ENCODE measurements at places on chromosomes 1 and 21. TPM values are rescaled to one million over a fixed set of nuclear protein-coding genes. Genes with fewer than 3 reads are reported as not detected.

The AGT gene
- 1.5 TPM for total RNA-seq

The RAB25 gene
- total RNA-seq = not detected

DNA sequence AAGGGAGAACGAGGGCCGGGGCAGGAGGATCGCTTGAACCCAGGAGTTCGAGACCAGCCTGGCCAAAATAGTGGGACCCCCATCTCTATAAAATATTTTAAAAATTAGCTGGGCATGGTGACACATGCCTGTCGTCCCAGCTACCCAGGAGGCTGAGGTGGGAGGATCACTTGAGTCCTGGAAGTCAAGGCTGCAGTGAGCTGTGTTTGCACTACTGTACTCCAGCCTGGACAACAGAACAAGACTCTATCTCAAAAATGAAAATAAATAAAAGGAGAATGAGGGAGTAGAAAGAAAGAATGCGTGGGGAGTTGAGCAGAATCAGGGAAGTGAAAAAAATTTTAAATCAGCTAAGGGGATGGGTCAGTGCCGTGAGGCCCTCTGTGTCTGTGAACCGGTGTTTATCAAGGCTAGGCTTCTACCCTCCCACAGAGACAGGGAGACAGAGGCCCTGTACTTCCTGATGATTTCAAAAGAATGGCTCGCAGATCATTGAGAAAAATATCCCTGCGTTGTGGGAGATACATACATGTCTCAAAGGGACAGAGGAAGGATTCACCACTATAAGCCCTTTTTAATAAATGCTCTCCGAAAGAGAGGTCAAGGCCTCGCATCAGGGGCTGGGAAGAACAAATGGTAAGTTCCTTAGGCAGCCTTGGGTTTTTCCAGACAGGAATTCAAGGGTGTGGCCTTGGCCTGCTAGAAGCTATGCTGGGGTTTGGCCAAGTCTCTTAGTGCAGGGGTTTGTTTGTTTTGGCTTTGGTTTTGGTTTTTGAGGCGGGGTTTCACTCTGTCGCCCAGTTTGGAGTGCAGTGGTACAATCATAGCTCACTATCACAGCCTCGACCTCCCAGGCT, 20.7 kb downstream of the IL10RB start:
- peaks cover 21% of the 10 kb centered on the region for H3K4me1 ChIP-seq
- H3K27ac ChIP-seq = peak overlapping the region; percentile 12
- peaks cover 30% of the 10 kb centered on the region for H3K36me3 ChIP-seq
- no peak overlapping the region for H3K4me3 ChIP-seq

GRCh38 chr1:193070942-193071341, 11.5 kb downstream of the RO60 start:
- H3K4me1 ChIP-seq = no peaks in the 10 kb centered on the region

DNA sequence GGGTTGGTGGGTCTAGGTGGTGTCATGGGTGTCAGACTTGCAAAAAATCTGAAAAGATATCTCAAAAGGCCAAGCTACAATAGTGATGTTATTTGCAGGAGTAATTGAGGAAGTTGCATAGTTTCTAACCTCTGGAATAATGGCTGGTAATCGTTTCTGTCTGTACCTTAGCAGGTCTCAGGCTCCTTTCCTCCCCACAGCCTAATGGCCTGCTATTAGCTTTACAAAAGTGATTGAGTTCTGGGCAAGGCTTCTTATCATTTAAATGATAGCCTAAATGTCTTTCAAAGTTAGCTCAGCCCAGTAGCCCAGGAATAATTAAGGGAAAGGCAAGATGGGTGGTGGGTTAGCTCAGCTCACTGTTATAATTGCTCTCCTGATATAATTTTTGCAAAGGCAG, 37.7 kb upstream of the IGSF5 start:
- peaks cover 3% of the 10 kb centered on the region for H3K27me3 ChIP-seq
- H3K4me1 ChIP-seq = no peaks in the 10 kb centered on the region
- H3K36me3 ChIP-seq = no peaks in the 10 kb centered on the region
- no peak overlapping the region for H3K27ac ChIP-seq
- DNase-seq = no peak

- no peaks in the 10 kb centered on the region for H3K4me1 ChIP-seq
- H3K27ac ChIP-seq = no peak overlapping the region
- DNase-seq = no peak
- no peak overlapping the region for H3K4me3 ChIP-seq
These were observed 149.2 kb upstream of the FOXD3 start for GRCh38 chr1:63173161-63173560.

DNA sequence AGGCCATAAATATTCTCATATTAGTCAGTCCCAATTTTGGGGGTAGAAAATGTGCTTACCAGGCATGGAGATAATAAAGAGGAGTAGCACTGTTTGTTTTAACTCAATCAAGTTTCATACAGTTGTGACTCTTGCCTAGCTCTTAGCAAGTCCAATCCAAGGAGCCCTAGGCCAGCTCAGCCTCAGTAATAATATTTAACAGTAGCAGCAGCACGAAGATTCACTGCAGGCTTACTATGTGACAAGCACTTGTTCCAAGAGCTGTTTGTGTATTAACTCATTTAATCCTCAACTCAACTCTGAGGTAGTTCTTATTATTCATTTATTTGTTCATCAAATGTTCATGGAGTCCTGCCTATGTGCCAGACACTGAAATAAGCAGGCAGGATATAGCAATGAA, 12.3 kb downstream of the CD58 start:
- H3K4me3 ChIP-seq = no peak overlapping the region
- no peak for DNase-seq
- H3K27me3 ChIP-seq = no peaks in the 10 kb centered on the region
- H3K27ac ChIP-seq = no peak overlapping the region
- H3K4me1 ChIP-seq = peaks cover 11% of the 10 kb centered on the region

GRCh38 chr1:30324251-30325084, 398.9 kb downstream of the MATN1 start:
- peak; percentile 72 for DNase-seq
- H3K27me3 ChIP-seq = no peaks in the 10 kb centered on the region
- no peak overlapping the region for H3K4me3 ChIP-seq
- H3K36me3 ChIP-seq = no peaks in the 10 kb centered on the region

DNA sequence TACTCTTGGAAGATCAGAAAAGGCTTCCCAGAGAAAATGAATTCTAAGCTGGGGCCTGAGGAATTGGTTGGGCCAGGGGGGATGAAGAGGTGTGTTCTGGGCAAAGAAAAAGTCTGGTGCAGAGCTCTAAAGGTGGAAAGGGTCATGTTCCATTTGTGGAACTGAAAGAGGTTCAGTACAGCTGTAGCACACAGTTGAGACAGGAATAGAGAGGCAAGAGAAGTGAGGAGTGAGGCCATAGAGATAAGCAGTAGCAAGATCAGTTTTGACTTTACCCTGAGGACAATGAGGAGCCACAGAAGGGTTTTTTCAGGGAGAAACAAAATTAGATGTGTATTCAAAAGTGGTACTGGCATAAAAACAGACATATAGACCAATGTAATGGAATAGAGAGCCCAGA, 30.3 kb upstream of the MUTYH start:
- no peaks in the 10 kb centered on the region for H3K4me1 ChIP-seq
- H3K4me3 ChIP-seq = no peak overlapping the region
- DNase-seq = no peak
- H3K36me3 ChIP-seq = no peaks in the 10 kb centered on the region

- H3K27me3 ChIP-seq = no peaks in the 10 kb centered on the region
- no peak overlapping the region for H3K4me3 ChIP-seq
- no peaks in the 10 kb centered on the region for H3K4me1 ChIP-seq
- H3K27ac ChIP-seq = no peak overlapping the region
- H3K36me3 ChIP-seq = no peaks in the 10 kb centered on the region
These were observed 27.7 kb upstream of the C1orf159 start for GRCh38 chr1:1143636-1144035.

- no peaks in the 10 kb centered on the region for H3K27me3 ChIP-seq
- H3K4me3 ChIP-seq = no peak overlapping the region
- H3K4me1 ChIP-seq = peaks cover 12% of the 10 kb centered on the region
- peaks cover 3% of the 10 kb centered on the region for H3K36me3 ChIP-seq
These were observed 10.4 kb downstream of the SH3BGRL3 start for GRCh38 chr1:26290122-26290881.

GRCh38 chr1:45769261-45769932, 18.9 kb upstream of the IPP start:
- H3K4me1 ChIP-seq = peaks cover 12% of the 10 kb centered on the region
- peak; percentile 89 for DNase-seq
- H3K27me3 ChIP-seq = no peaks in the 10 kb centered on the region
- H3K4me3 ChIP-seq = no peak overlapping the region
- H3K36me3 ChIP-seq = no peaks in the 10 kb centered on the region

DNA sequence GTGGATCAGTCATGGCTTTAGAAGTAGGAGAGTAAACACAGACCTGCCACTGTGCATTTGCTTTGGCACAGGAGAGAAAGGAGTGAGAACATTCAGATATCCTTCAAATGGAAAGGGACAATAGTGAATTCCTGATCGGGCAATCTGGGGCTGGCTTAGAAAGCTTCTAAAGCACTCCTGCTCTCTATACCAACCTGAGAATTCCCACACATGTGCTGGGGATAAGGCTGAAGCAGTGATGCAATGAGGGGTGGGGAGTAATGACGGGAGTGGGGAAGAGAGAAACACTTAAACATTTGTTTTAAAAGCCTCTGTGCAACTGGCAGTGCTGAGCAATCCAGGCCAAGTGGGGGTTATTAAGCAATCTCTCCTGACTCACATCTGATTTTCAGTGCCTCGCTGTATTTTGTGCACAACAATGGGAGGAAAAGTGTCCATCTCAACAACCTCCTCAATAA, 108.8 kb downstream of the KIAA0319L start:
- H3K4me3 ChIP-seq = no peak overlapping the region
- H3K4me1 ChIP-seq = peaks cover 33% of the 10 kb centered on the region
- peaks cover 37% of the 10 kb centered on the region for H3K36me3 ChIP-seq
- H3K27me3 ChIP-seq = no peaks in the 10 kb centered on the region
- peak overlapping the region; percentile 93 for H3K27ac ChIP-seq

- peak overlapping the region; percentile 66 for H3K27ac ChIP-seq
- no peak overlapping the region for H3K4me3 ChIP-seq
- DNase-seq = peak; percentile 74
- H3K27me3 ChIP-seq = no peaks in the 10 kb centered on the region
- H3K36me3 ChIP-seq = no peaks in the 10 kb centered on the region
These were observed 573.8 kb downstream of the LTN1 start for GRCh38 chr21:28418726-28419514.

DNA sequence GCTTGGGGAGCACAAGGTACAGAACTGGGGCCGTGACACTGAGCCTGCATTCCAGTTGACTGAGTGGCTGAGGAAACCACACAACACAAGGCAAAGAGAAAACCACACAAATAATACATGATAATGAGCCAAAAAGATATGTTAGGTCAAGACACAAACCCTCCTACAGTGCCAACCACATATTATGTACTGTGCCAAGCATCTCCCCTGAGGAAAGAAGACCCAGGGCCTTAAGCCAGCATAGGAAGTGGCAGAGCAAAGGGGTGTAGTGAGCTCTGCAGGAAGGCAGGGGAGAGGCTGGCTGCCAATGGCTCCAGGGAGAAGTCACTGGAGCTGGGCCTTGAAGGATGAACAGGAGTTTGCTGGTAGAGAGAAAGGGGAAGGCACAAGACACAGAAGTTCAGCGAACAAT, 28.2 kb downstream of the CTNNBIP1 start:
- H3K27me3 ChIP-seq = peaks cover 3% of the 10 kb centered on the region
- H3K36me3 ChIP-seq = no peaks in the 10 kb centered on the region
- no peak overlapping the region for H3K27ac ChIP-seq
- peaks cover 7% of the 10 kb centered on the region for H3K4me1 ChIP-seq
- no peak overlapping the region for H3K4me3 ChIP-seq
- DNase-seq = peak; percentile 95

GRCh38 chr1:185166106-185166505, 9.1 kb downstream of the SWT1 start:
- no peak for DNase-seq
- no peaks in the 10 kb centered on the region for H3K36me3 ChIP-seq

GRCh38 chr1:224565611-224566406, 50.3 kb upstream of the CNIH3 start:
- H3K27me3 ChIP-seq = no peaks in the 10 kb centered on the region
- peak overlapping the region; percentile 81 for H3K27ac ChIP-seq
- DNase-seq = no peak
- peaks cover 23% of the 10 kb centered on the region for H3K4me1 ChIP-seq
- H3K36me3 ChIP-seq = no peaks in the 10 kb centered on the region

GRCh38 chr1:236893626-236894545, 98.8 kb downstream of the MTR start:
- H3K4me3 ChIP-seq = no peak overlapping the region
- H3K27me3 ChIP-seq = no peaks in the 10 kb centered on the region
- no peak for DNase-seq
- H3K27ac ChIP-seq = no peak overlapping the region

GRCh38 chr1:14794136-14794768, 195.8 kb downstream of the KAZN start:
- no peaks in the 10 kb centered on the region for H3K36me3 ChIP-seq
- H3K27ac ChIP-seq = no peak overlapping the region
- peaks cover 5% of the 10 kb centered on the region for H3K4me1 ChIP-seq

DNA sequence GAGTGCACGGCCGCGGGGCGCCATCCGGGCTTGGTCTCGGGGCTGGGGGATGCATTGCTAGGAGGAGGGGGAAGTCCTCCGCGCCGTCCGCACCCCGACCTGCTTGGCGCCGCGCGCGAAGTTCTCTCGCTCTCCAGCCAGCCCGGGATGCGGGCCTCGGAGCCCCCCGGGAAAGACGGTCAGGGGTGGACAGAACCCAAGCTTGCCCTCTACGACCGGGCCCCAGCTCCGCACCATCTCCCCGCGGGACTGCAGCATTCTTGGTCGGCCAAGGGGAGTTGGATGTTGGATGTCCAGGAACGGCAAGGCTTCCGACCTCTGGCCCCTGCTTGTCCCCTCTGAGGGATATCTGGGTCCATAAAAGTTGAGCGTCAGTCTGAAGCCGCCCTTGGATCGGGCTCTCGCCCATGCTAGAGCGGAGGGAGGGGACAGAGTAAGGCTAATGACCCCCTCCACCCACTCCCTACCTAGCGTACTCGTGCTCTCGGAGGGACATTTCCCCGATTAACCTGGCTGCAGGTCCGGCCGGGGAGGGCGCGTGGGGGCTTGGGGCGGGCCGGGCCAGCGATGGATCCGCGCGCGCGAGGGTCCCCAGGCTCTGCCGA, 522 bp downstream of the DISP3 start:
- peak; percentile 67 for DNase-seq
- peak overlapping the region; percentile 45 for H3K4me3 ChIP-seq
- no peaks in the 10 kb centered on the region for H3K36me3 ChIP-seq
- H3K4me1 ChIP-seq = no peaks in the 10 kb centered on the region
- H3K27me3 ChIP-seq = peaks cover 17% of the 10 kb centered on the region
- no peak overlapping the region for H3K27ac ChIP-seq

DNA sequence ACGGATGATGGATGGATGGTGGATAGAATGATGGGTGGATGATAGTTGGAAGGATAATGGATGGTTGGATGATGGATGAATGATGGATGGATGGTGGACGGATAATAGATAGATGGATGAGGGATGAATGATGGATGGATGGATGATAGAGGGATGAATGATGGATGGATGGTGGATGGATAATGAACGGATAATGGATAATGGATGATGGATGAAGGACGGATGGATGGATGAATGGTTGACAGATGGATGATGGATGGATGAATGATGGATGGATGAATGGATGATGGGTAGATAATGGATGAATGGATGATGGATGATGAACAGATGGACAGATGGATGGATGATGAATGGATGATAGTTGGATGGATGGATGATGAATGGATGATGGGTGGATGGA, 255.1 kb downstream of the NPHP4 start:
- no peak for DNase-seq
- no peaks in the 10 kb centered on the region for H3K27me3 ChIP-seq
- no peaks in the 10 kb centered on the region for H3K36me3 ChIP-seq

Measured in osteoblast (primary cell).